CD8-positive, alpha-beta memory T cell (primary cell): ENCODE measurements at places on chromosomes 6 and 20.

DNA sequence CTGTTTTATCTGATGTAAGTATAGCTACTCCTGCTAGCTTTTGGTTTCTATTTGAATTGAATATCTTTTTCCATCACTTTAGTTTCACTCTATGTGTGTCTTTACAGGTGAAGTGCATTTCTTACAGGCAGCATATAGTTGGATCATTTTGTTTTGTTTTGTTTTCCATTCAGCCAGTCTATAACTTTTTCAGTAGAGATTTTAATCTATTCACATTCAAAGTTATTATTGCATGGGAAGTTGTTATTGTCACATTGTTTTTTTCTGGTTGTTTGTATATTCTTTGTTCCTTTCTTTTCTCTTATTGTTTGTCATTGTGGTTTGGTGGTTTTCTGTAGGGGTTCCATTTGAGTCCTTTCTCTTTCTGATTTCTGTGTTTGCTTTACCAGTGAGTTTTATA is 151.2 kb downstream of the PDE10A start:
- DNase-seq, result no peak
- H3K27me3 ChIP-seq, result no peaks in the 10 kb centered on the region
- H3K36me3 ChIP-seq, result no peaks in the 10 kb centered on the region

- peaks cover 12% of the 10 kb centered on the region for H3K4me1 ChIP-seq
- H3K36me3 ChIP-seq, result no peaks in the 10 kb centered on the region
Observed at GRCh38 chr6:70414813-70415212, 1.5 kb downstream of the FAM135A start.

DNA sequence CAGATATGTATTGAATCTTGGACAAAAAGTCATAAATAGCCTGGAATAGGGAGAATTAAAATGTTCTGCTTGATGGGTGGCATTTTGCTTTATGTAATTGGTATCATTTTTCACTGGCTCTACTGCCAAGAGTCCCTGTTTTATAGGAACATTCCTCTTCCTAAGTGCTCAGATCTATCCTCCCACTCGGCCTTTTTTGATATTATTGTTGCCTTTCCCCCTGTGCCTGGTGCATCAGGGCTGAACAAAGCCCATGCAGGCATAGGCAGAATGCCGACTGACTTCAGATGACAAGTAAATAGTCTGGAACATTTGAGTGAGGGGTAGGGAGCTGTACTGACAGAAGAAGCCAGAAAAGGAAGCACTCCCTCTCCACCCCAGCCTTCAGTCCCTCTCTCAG is 127.0 kb downstream of the PKHD1 start:
- no peaks in the 10 kb centered on the region for H3K36me3 ChIP-seq
- H3K27me3 ChIP-seq, result peaks cover 5% of the 10 kb centered on the region
- DNase-seq, result no peak
- H3K4me1 ChIP-seq, result no peaks in the 10 kb centered on the region

GRCh38 chr6:148969603-148970061 is 222.8 kb downstream of the UST start:
- no peaks in the 10 kb centered on the region for H3K4me1 ChIP-seq
- H3K27ac ChIP-seq, result no peak overlapping the region
- no peak for DNase-seq
- H3K27me3 ChIP-seq, result no peaks in the 10 kb centered on the region

DNA sequence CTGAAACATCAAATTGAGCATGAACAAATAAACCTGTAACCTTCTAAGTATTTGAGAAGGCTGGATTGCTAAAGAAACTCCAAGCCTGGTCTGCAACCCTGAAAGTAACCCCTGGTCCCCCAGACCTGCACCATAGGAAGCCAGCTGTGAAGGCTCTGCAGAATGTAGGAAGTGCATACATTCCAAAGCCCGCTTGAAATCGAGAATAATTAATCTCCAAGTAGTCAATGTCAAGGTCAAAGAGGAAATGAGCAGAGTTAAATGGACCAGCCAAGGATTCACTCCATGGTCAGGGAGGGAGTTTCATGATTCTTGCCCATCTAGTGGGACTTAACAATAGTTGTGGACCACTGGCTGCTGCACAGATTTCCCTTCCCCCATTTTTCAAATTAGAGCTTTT is 107.6 kb upstream of the RNF24 start:
- no peak overlapping the region for H3K27ac ChIP-seq
- no peaks in the 10 kb centered on the region for H3K4me1 ChIP-seq
- H3K27me3 ChIP-seq, result no peaks in the 10 kb centered on the region
- H3K4me3 ChIP-seq, result no peak overlapping the region
- no peaks in the 10 kb centered on the region for H3K36me3 ChIP-seq

- no peak for DNase-seq
- no peaks in the 10 kb centered on the region for H3K27me3 ChIP-seq
- H3K36me3 ChIP-seq, result peaks cover 17% of the 10 kb centered on the region
- no peak overlapping the region for H3K27ac ChIP-seq
- no peak overlapping the region for H3K4me3 ChIP-seq
Observed at GRCh38 chr20:46076806-46077205, 13.0 kb downstream of the NCOA5 start.

DNA sequence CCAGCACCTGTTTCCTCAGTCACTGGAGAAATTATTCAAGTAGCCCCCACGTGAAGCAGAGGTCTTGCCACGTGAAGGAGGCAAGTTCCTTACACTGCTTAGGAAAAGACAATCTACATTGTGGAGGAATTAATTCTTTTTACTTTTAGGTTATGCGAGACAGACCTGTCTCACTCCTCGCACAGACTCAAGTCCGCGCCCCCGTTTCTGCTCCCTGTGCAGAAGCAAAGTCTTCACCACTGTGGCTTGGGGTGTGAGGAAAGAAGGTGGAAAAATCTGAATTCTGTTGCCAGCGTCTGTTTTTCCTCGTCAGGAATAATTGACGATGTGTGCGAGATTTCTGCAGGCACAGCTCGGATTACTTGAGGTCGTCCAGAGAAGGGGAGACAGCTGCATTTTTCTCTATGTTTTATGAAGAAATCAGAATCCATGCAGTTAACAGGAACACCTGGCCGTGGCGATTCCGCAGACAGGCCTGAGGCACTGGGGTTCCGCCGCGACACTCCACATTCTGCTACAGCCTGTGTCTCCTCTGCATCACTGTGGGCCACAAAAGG is 185.1 kb downstream of the SMOC2 start:
- H3K4me3 ChIP-seq, result no peak overlapping the region
- no peak for DNase-seq
- no peaks in the 10 kb centered on the region for H3K4me1 ChIP-seq
- no peak overlapping the region for H3K27ac ChIP-seq
- H3K36me3 ChIP-seq, result no peaks in the 10 kb centered on the region
- H3K27me3 ChIP-seq, result no peaks in the 10 kb centered on the region

GRCh38 chr6:123879749-123880148 is 76.1 kb downstream of the NKAIN2 start:
- H3K4me3 ChIP-seq, result no peak overlapping the region
- H3K27ac ChIP-seq, result no peak overlapping the region
- H3K27me3 ChIP-seq, result no peaks in the 10 kb centered on the region

DNA sequence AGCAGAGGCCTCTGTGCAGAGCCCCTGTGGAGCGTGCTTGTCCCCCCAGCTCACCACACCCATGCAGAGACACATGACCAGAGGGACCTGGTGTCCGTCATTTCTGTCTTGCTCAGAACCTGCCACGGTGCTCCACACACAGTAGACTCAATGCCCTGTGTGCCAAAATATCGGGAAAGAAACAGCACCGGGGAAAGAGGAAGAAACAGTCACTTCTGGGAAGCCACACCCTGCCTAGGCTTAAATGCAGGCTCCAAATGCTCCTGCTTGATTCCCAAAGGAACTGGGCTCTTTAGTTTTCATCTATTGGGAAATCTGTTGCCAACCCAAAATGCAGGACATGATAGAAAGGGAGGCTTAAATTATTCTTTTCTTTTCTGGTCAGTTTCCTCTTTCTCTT is 503.9 kb downstream of the CD83 start:
- H3K27me3 ChIP-seq, result no peaks in the 10 kb centered on the region
- H3K4me1 ChIP-seq, result peaks cover 13% of the 10 kb centered on the region
- H3K4me3 ChIP-seq, result no peak overlapping the region

- H3K4me1 ChIP-seq, result no peaks in the 10 kb centered on the region
- H3K27ac ChIP-seq, result no peak overlapping the region
- H3K4me3 ChIP-seq, result no peak overlapping the region
- no peaks in the 10 kb centered on the region for H3K27me3 ChIP-seq
Observed at GRCh38 chr6:133301835-133302234, 60.7 kb downstream of the EYA4 start.

- H3K27me3 ChIP-seq, result peaks cover 22% of the 10 kb centered on the region
- H3K4me1 ChIP-seq, result peaks cover 18% of the 10 kb centered on the region
- DNase-seq, result no peak
- H3K27ac ChIP-seq, result peak overlapping the region; percentile 61
Observed at GRCh38 chr20:62365814-62366369, 1.2 kb downstream of the LAMA5 start.

GRCh38 chr6:167472148-167472547 is 147.3 kb downstream of the TTLL2 start:
- H3K27me3 ChIP-seq, result no peaks in the 10 kb centered on the region
- H3K36me3 ChIP-seq, result no peaks in the 10 kb centered on the region
- no peak overlapping the region for H3K27ac ChIP-seq
- no peaks in the 10 kb centered on the region for H3K4me1 ChIP-seq

- no peak overlapping the region for H3K27ac ChIP-seq
- no peak overlapping the region for H3K4me3 ChIP-seq
- no peak for DNase-seq
- H3K4me1 ChIP-seq, result no peaks in the 10 kb centered on the region
- H3K27me3 ChIP-seq, result no peaks in the 10 kb centered on the region
Observed at GRCh38 chr6:24484657-24485323, 4.6 kb downstream of the GPLD1 start.

GRCh38 chr20:40945754-40946450 is 82.7 kb upstream of the TOP1 start:
- H3K27me3 ChIP-seq, result no peaks in the 10 kb centered on the region
- H3K4me3 ChIP-seq, result no peak overlapping the region
- H3K36me3 ChIP-seq, result no peaks in the 10 kb centered on the region
- DNase-seq, result no peak
- H3K27ac ChIP-seq, result no peak overlapping the region

DNA sequence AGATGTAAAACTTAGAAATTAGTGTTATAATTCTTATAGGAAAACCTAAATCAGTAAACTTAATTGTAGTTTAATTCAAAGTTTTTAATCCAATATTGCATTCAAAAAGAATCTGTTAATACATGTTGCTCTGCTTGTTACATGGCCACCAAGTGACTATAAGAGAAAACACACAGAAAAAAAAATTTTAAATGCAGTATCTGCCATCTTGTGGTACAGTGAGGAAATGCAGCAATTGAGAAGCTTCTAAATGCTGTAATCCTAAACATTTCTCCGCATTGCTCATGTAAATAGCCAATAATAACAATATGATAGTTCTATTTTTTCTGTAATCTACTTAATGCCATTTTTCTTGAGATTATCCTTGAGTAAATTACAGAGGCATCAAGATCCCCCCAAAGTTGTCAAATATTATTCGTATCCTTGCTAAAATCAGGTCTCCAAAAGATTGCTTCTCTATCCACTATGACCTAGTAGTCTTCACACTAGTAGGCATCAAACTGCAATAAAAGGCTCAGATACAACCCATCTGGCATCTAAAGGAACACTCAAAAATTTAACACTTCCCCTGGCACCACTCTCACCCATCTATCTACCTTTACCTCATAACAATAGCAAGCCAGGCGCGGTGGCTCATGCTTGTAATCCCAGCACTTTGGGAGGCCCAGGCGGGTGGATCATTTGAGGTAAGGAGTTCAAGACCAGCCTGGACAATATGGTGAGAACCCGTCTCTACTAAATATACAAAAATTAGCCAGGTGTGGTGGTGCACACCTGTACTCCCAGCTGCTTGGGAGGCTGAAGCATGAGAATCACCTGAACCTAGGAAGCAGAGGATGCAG is 34.6 kb downstream of the HDAC2 start:
- H3K27ac ChIP-seq, result no peak overlapping the region
- peak; percentile 27 for DNase-seq
- no peaks in the 10 kb centered on the region for H3K4me1 ChIP-seq
- no peaks in the 10 kb centered on the region for H3K27me3 ChIP-seq

DNA sequence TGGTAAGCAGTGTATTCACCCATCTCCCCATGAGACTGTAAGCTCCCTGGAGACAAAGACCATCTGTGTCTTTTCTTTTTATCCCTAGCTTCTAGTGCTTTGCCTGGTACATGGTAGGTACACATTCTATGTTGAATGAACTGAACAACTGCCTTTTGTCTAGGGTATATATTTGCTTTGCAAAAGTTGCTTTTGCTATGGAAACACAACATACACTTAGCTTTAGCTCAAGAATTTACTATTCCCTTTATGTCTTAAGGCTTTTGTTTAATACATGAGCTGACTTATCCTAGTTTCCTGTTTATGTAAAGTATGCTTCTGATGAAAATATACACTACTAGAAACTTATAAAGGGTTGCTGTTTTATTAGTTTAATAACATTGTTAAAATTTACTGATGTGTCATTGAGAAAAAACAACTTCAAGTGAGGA is 198.2 kb downstream of the PRL start:
- no peaks in the 10 kb centered on the region for H3K4me1 ChIP-seq
- no peaks in the 10 kb centered on the region for H3K27me3 ChIP-seq
- H3K36me3 ChIP-seq, result no peaks in the 10 kb centered on the region
- H3K27ac ChIP-seq, result no peak overlapping the region
- no peak overlapping the region for H3K4me3 ChIP-seq
- no peak for DNase-seq

DNA sequence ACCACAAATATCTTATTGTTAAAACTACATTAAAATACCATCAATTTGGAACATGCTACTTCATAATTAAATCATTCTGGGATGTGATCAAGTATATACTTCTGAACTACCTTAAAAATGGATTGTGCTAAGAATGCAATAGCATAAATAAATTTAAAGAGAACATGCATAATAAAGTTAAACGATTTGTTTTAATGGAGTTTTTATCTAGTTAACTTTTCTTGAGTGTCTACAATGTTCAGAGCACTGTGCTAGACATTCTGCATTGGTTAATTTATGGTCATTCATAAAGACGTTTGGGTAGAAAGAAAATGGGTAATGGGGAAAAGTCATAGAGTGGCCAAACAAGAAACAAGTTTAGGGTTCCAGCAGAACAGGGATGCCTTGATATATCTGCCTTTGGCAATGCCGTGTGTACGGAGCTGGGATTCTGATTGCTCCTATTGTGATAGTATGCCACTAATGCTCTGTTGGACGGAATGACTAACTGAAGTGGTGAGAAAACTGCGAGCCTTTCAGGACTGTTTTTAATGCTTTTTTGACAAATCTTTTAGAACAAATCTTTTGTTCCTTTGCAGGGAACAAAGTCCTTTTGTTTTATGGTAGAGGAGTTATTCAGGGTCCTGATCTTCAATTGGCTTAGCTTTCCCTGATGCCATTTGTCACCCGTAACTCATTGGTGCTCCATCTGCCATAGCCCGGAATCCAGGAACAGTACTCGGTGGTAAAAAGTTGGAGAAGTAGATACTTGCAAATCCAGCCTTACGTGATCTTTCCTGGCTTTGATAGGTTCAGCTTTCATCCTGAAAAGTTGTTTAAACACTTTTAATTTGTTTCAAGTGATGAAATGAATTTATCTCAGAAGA is 162.6 kb downstream of the BCKDHB start:
- DNase-seq, result no peak
- H3K36me3 ChIP-seq, result no peaks in the 10 kb centered on the region
- no peaks in the 10 kb centered on the region for H3K27me3 ChIP-seq
